ENCODE measurements at places on chromosomes 16 and 17.

DNA sequence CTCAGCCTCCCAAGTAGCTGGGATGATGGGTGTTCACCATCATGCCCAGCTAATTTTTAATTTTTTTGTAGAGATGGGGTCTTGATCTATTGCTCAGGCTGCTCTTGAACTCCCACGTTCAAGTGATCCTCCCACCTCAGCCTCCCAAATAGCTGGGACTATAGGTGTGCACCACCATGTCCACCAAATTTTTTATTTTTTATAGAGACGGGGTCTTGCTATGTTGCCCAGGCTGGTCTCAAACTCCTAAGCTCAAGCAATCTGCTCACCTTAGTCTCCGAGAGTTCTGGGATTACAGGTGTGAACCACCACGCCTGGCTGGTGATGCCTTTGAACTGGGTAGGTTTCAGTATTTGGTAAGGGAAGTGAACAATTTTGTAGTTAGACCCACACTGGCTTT lies 30.1 kb downstream of the FA2H start:
- DNase-seq = no peak

DNA sequence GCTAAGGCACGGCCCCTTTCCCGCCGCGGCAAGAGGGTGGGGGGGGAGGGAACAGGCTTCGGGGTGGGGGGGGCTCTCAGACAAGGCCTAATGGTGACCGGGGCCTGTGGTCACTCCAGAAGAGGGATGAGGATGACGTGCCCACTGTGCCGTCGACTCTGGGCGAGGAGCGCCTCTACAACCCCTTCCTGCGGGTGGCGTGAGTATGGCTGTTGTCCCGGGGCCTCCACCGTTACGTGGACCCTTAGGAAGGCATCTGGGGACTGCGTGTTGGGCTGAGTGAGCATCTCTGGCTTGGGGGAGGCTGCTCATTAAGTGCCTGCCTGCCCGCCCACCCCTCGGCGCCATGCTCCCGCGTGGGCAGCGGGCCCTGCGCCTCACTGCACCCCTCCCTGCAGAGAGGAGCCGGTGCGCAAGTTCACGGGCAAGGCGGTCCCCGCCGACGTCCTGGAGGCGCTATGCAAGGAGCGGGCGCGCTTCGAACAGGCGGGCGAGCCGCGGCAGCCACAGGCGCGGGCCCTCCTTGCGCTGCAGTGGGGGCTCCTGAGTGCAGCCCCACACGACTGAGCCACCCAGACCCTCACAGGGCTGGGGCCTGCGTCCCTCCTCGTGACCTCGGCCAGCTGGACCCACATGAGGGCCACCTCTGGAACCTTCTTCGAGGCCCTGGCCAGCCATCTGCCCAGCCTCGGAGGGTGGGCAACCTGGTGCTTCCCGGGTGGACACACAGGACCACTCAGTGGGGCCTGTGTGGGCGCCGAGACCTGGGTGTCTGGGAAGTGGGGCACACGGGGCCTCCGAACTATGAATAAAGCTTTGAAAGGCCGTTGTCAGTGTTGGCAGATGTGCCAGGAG lies 2.2 kb downstream of the HAGHL start:
- DNase-seq = no peak

GRCh38 chr17:46028981-46029565 lies 30.0 kb downstream of the STH start:
- no peak for DNase-seq

DNA sequence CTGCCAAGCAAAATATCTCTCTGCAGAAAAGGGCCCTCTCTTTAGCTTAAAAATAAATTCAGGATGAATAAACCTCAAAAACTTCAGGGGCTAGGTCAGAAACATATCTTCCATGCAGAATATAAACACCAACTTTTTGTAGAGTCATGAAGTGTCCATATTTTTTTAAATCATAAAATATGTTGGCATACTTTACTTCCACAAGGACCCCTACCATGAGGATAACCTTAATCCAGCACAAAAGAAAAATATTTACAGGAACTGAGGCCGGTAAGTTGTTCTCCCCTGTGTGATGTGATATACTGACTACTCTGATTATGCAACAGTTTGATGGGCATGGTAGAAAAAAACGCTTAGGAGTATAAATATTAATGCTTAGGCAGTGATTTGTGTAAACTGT lies 264.8 kb upstream of the CDH11 start:
- no peak for DNase-seq

DNA sequence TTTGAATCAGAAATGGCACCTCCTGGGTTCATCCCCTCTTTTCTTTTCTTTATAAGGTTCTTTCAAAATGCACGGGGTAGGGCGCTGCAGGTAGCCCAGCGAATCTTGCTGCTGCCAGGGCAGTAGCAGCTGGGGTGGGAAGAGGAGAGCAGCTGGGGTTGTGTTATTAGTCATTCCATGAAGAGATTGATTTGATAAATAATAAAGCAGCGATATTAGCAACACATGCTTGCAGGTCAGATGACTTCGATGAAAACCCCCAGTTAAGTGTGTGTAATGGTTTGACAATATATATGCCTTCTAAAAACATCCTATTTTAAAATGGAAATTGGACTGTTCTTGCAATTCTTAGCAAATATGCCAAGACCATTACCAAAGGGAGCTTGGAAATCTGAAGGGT lies 200.7 kb downstream of the CCDC182 start:
- no peak for DNase-seq

DNA sequence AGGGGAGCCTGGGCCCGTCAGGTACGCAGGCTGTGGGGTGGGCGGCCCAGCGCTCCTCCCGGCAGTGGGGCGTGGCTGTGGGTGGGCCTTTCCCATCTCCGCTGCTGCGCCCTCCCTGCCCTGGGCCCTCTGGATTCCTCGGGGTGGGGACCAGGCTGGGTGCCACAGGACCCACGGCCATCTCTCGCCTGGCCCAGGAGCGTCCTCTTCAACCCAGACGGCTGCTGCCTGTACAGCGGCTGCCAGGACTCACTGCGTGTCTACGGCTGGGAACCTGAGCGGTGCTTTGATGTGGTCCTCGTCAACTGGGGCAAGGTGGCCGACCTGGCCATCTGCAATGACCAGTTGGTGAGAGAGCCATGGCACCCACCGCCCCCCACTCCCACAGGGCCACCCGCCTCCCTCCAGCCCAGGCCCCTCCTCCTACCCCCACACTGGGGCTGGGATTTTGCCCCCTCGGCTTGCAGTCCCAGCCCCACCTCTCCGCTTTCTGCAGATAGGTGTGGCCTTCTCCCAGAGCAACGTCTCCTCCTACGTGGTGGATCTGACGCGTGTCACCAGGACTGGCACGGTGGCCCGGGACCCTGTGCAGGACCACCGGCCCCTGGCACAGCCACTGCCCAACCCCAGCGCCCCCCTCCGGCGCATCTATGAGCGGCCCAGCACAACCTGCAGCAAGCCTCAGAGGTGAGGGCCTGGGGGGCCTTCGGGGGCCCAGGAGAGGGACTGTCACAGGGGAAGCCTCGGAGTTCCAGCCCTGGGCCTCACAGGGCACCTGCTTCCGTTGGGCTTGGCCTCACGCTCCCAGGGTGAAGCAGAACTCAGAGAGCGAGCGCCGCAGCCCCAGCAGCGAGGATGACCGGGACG lies 17.2 kb downstream of the KATNB1 start:
- DNase-seq = no peak

GRCh38 chr17:78120971-78121800 lies 7.4 kb downstream of the TMC6 start:
- peak; percentile 63 for DNase-seq

DNA sequence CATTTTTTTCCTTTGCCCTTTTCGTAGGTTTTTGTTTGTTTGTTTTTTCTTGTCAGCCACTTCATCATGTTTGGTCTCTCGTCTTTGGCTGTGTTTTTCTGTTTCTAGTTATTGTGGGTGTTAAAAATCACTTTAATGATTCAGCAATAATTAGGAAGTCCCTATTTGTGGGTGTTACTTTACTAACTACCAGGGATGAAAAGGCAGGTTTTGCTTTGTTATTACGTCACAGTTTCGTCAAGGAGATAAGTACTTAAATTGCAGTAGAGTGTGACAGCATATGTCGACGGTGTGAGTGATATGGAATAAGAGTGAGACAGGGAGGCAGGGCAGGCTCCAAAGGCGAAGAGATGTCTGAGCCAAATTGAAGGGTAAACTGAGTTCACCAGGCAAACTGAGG lies 479.6 kb downstream of the WWOX start:
- no peak for DNase-seq

DNA sequence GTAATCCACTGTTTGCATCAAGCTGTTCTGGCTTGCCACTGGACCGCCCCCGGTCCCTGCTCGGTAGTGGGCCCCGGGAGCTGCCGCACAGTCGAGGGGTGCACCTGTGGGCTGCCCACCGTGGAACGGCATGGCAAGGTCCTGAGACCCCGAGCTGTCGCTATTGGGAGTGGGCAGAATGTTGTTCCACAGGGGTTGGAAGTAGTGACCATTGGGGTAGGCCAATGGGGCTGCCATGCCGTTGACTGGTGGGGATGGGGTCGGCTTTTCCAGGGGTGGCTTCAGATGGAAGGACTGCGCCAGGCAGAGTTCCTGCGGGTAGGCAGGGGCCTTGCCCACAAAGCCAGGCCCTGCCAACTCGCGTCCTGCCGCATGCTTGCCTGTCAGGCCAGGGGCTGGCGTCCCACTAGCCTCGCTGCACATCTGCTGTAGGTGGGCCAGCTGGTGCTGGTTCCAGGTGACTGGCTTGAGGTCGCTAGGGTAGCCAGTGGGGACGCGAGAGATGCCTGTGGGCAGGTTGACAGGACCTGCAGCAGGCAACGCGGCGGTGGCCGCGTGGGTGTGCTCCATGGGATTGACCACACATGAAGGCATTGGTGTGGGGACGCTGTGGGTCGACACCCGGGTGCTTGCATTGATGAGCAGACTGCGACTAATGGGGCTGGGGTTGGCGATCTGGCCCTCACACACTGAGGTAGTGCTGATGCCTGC lies 14.8 kb downstream of the TRAF4 start:
- DNase-seq = no peak

All from activated CD4-positive, alpha-beta T cell treated with anti-CD3 and anti-CD28 coated beads, Interleukin-2, amount 50 U/mL, for 48 hours (primary cell).